GM23248 (cell line): ENCODE measurements at places on chromosomes 2 and 18. TPM values are rescaled to one million over a fixed set of nuclear protein-coding genes. Genes with fewer than 3 reads are reported as not detected.

- peaks cover 19% of the 10 kb centered on the region for H3K36me3 ChIP-seq
- no peaks in the 10 kb centered on the region for H3K27me3 ChIP-seq
These were observed 99.8 kb downstream of the ZNF236 start for GRCh38 chr18:76922107-76922506.

DSG4 gene
- total RNA-seq, result not detected in 2 replicates

DNA sequence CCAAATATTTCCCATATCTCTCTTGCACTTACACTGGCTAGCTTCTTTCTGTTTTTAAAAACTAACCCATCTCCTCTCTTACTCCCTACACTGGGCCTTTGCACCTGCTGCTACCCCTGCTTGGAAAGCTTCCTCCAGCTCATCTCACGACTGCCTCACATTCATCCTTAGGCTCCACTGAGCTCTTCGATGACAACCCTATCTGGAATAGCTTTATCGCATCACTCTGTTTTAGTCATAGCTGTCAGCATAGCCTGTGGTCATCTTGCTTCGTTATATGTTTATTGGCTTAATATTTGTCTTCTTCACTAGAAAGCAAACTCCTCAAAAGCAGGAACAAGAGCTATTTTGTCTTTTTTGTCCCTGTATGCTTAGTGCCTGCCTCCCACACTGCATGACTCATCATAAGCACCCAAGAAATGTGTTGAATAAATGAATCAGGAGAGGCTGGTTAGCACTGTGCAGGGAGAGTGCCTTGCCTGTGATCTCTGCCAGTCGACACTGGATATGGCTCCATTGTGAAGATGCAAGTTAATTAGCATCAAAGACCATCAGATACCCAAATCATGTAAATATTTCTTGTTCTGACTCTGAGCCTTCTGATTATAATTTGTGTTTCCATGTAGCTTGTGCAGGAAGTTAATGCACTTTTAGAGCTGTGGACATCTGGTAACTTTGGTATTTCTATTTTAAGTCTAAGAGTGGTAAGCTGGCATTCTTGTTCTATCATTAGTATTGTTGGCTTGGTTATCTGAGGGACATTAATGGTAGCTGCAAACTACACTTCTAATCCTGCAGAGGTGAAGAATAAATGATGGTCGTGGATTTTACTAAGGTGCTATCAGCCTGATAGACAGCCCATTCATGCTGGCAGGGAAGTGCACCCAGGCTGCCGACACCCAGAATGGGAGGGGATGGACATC is 10.3 kb upstream of the DYTN start:
- H3K27me3 ChIP-seq, result no peaks in the 10 kb centered on the region; the same call in 1 of the 2 replicates
- no peaks in the 10 kb centered on the region for H3K36me3 ChIP-seq
- no peak overlapping the region for H3K27ac ChIP-seq
- no peak overlapping the region for H3K4me3 ChIP-seq
- peak; percentile 56 for DNase-seq

DNA sequence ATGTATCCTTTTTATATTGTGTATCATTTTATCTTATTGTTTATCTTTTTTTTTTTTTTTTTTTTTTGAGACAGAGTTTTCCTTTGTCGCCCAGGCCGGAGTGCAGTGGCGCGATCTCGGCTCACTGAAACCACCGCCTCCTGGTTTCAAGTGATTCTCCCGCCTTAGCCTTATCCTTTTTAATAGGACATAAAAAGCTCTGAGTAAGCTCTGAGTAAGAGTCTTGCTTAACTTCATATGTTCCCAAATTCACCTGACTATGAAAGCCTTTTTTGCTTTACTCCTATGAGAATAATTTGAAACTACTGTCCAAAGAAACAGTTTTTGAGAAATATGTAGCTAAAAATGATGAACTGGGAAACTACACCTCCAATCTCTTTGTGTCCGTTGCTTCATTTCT is 525.5 kb downstream of the IRS1 start:
- H3K4me1 ChIP-seq, result no peaks in the 10 kb centered on the region
- DNase-seq, result peak; percentile 21
- H3K27me3 ChIP-seq, result no peaks in the 10 kb centered on the region
- no peaks in the 10 kb centered on the region for H3K36me3 ChIP-seq

GRCh38 chr2:209334188-209335017 is 89.4 kb upstream of the MAP2 start:
- H3K36me3 ChIP-seq, result no peaks in the 10 kb centered on the region
- no peak overlapping the region for H3K4me3 ChIP-seq

SCYGR4 gene
- total RNA-seq, result not detected in 2 replicates

- H3K36me3 ChIP-seq, result no peaks in the 10 kb centered on the region
- H3K27ac ChIP-seq, result no peak overlapping the region
- H3K4me1 ChIP-seq, result no peaks in the 10 kb centered on the region
- no peak overlapping the region for H3K4me3 ChIP-seq
These were observed 943 bp downstream of the INPP5D start for GRCh38 chr2:233060980-233061590.

- no peak overlapping the region for H3K4me3 ChIP-seq
- no peaks in the 10 kb centered on the region for H3K27me3 ChIP-seq
These were observed 463.0 kb upstream of the MYT1L start for GRCh38 chr2:2793925-2794560.

DNA sequence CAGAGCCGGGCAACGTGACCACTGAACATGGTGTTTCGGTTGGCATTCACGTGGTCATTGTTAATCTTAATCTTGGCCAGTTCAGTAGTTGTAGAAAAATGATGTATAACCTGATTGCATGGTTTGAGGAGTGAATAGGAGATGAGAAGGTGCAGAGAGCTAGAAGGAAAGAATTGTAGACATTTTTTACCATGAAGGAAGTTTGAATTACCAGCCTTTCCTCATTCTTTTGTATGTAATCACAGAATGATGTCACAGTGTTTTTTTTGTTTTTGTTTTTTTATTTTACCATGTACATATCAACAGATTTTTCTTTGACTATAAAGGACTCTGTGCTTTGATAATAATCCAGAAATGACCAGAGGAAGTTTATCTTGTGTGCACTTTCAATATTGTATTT is 126.3 kb downstream of the LTBP1 start:
- peak; percentile 47 for DNase-seq
- H3K27me3 ChIP-seq, result no peaks in the 10 kb centered on the region
- H3K4me1 ChIP-seq, result peaks cover 37% of the 10 kb centered on the region
- H3K4me3 ChIP-seq, result no peak overlapping the region
- no peaks in the 10 kb centered on the region for H3K36me3 ChIP-seq

DNA sequence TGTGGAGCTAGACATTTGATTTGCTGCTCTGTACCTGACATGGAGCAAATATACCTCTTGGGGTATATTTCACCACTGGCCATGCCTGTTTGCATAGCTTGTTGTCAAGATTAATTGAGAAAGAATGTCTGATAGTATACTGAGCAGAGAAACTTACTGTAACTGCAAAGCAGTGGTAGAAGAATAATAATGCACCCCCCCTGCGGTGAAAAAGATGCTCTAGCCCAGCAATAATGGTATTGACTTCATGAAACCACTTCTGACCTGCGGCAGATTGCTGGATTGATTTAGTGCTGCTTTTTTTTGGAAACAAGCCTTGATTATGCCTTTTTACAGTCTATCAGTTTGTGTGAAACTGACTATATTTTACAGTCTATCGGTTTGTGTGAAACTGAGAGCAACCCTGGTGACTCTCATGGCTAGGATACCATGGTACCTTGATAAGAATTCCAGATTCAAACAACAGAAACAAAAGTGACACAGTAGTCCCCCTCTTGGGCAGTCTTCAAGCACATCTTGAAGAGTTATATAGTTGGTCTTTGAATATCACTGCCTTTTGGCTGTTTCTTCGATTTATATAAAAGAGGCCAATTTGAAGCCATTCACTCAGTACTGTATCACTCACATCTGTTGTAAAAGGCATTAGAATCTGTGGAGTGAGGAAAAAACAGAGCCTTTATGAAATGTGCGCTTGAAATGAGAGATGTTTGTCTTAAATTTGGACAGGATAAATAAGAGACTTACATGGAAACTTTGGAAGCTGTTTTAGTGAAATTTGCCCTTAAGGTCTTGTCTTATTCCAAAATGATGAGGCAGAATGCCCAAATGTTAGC is 102.5 kb downstream of the FMNL2 start:
- no peak for DNase-seq
- no peaks in the 10 kb centered on the region for H3K27me3 ChIP-seq
- H3K4me1 ChIP-seq, result peaks cover 6% of the 10 kb centered on the region
- H3K36me3 ChIP-seq, result no peaks in the 10 kb centered on the region

RHBDD1 gene
- 7.8 and 24.3 TPM in 2 replicates for total RNA-seq

ERBB4 gene
- total RNA-seq, result not detected in 2 replicates

GRCh38 chr2:207390302-207391095 is 139.3 kb upstream of the CREB1 start:
- H3K27me3 ChIP-seq, result no peaks in the 10 kb centered on the region
- DNase-seq, result no peak
- peaks cover 26% of the 10 kb centered on the region for H3K4me1 ChIP-seq
- no peak overlapping the region for H3K4me3 ChIP-seq
- H3K27ac ChIP-seq, result no peak overlapping the region

- no peak overlapping the region for H3K27ac ChIP-seq
- H3K4me3 ChIP-seq, result no peak overlapping the region
- no peaks in the 10 kb centered on the region for H3K27me3 ChIP-seq
These were observed 50.9 kb downstream of the GALR1 start for GRCh38 chr18:77300579-77300978.

- H3K36me3 ChIP-seq, result no peaks in the 10 kb centered on the region
- no peak overlapping the region for H3K27ac ChIP-seq
- peak; percentile 80 for DNase-seq
These were observed 3.4 kb upstream of the SPATS2L start for GRCh38 chr2:200302940-200303727.
